ENCODE measurements at places on chromosomes 12 and 14. TPM values are rescaled to one million over a fixed set of nuclear protein-coding genes. Genes with fewer than 3 reads are reported as not detected.

GMPR2 gene
- total RNA-seq, result 59.3 TPM

CD63 gene
- 777 TPM for total RNA-seq

HOXC9 gene
- total RNA-seq, result 3.8 TPM

CCDC175 gene
- total RNA-seq, result not detected

CCDC177 gene
- total RNA-seq, result not detected

RAPGEF3 gene
- total RNA-seq, result 60.3 TPM

EFS gene
- total RNA-seq, result 18.0 TPM

HCAR2 gene
- 10.8 TPM for total RNA-seq

KRT7 gene
- 1,051 TPM for total RNA-seq

DNA sequence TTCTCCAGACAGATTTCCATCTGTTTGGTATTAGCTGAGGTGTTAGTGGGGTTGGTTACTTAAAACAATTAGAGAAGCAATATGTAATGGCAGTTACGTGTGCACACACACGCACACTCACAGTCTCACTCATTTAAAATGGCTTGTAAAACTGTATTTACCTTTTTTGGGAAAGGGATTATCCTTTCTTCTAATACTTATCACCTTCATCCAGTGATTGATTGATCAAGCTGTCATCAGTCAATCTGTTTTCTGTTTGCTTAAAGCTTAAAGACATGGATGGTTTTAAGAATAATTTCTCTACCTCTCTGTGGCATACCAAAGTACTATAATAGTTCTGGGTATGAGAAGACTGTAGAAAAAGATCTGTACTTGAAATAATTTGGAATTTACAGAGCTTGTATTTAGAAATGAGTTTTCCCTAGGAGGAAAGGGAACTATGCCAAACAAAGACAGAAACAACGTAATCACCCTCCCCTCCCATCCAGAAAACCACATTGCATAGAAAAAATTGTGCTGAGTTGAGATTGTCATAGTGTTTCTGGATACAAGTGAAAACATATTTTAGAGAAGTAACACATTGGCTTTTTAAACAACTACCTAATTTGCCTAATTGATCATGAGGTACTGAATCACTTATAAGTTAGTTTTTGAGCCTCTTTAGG is 455.8 kb downstream of the PCNX1 start:
- no peak for DNase-seq

DNA sequence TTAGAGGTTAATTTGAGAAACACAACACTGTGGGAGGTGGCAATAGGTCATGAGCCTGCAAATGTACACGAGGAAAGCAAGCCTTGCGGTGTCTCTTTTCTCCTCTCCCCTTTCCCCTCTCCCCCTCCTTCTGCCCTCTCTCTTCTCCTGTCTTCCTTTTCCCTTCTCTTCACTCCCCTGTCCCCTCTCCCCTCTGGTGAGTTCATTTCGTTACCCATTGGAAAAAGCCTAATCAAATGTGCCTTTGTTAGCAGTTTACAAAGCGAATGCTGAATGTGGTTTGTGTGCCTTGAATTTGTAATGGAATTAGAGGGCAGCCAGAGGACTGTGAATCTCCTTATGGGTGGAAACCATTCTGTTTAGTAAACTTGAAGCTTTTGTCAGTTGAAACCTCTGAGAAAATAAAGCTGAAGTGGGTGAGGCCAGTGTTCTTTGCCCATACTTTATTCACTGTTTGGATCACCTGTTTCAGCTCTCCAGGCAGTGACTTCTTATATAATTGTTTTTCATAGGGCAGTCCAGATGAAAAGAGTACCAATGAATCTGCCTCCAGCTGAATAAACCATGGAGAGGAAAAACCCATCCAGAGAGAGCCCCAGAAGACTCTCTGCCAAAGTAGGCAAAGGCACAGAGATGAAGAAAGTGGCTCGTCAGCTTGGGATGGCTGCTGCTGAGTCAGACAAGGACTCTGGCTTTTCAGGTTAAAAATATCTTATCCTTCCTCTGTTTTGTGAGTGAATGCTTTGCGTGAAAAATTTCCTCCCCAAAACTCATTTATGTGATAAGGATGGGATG is 7.3 kb downstream of the CIPC start:
- no peak for DNase-seq

GRCh38 chr12:45292486-45293195 is 76.7 kb downstream of the ANO6 start:
- DNase-seq, result peak; percentile 58

DNA sequence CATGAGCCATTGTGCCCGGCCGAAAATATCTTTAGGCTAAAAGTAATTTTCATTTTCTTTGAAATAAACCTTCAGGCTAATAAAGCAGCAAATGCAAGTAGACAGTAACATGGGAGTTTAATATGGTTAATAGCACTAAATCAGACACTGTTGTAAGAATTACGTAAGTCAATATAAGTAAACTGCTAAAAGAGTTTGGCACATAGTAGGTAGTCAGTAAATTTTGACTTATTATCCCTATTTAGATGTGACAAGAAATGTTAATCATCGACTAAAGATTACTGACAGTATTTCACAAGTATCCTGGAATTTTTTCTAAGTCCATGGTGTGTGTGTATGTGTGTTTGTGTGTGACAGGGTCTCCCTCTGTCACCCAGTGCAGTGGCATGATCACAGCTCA is 3.9 kb downstream of the PPP4R3A start:
- DNase-seq, result no peak

GRCh38 chr14:74508844-74509428 is 15.4 kb downstream of the ISCA2 start:
- no peak for DNase-seq

- DNase-seq, result no peak
Measured at GRCh38 chr12:102951841-102952240, 5.6 kb upstream of the ASCL1 start.

DNA sequence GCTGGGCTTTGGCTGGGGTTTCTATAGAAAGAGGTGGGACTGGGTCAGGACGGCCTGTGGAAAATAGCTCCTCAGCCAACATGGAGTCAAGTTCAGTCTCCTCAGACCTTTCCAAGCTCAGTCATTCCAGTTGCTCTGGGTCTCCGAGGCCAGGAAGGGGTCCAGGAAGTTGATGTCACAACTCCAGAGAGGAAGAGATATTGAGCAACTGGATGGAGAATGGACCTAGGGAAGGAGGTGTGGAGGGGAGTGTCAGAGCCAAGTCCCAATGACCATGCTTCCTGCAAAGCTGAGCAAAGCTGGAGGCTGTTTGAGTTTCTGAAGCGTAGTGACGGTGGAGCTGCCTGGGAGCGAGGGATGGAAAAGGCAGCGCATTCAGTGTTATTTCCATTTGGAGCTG is 86.1 kb downstream of the SLC24A4 start:
- DNase-seq, result no peak

DNA sequence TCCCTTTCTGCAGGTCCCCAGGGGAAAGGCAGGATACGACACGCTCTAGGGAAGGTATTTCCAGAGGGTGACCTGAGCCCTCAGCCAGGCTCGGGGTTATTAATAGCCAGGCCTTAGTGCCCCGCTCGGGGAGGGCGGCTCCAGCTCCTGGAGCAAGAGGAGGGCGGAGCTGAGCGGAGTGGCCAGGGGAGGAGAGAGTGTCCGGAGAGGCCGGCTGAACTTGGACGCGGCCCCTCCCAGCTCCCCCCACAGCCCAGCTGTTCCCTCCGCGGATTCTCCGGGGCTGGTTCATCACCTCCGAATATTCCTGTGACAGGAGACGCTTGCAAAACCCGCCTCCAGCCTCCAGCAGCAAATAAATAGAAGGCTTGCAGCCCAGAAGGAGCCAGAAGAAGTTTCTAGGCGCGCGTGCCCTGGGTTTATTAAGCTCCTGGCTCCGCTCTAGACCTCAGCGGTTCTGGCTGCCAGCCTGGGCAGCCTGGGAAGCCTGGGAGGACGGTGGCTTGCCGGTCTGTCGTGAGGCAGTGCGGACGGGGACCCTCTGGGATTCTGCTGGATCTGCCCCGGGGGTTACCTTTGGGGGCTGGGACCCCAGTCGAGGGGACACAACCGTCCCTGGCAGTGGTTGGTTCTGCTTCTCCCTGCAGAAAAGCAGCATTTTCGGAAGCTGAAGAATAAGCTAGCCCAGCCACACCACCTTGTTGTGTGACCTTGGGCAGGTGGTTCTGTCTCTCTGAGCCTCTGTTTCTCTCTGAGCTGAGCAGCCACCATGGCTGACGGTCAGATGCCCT is at the start of gene HSPB8:
Gene HSPB8, plus strand, starts transcription at position 388 of the 791 bp plus-strand sequence. Its CDS starts 382 bp downstream, at position 770.
- peak; percentile 78 for DNase-seq

DNA sequence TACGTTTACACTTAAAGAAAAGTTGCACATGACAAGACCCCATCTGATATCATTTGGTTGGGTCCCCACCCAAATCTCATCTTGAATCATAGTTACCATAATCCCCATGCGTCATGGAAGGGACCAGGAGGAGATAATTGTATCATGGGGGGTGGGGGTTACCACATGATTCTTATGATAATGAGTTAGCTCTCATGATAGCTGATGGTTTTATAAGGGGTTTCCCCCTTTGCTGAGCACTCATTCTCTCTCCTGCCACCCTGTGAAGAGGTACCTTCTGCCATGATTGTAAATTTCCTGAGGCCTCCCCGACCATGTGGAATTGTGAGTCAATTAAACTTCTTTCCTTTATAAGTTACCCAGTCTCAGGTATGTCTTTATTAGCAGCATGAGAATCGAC is 60.3 kb downstream of the PHLDA1 start:
- no peak for DNase-seq

GRCh38 chr14:23861666-23862065 is 91.9 kb upstream of the DHRS4 start:
- no peak for DNase-seq

DNA sequence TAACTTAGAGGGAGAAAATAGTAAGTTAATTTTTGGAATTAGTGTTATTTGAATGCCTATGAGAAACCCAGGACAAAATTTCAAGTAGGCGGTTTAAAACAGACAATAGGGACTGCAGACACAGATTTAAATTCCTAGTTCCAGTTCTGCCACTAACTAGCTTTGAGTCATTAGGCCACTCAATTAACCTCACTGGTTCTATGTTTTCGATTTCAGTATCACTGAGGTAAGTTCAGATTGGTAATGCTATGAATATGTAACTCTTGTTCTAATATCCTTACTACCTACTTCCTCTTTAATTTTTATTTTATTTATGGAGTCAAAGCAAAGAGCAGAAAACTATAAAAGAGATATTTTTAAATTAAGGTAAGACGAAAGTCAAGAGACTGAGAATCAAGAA is 52.6 kb downstream of the GALC start:
- DNase-seq, result no peak

DNA sequence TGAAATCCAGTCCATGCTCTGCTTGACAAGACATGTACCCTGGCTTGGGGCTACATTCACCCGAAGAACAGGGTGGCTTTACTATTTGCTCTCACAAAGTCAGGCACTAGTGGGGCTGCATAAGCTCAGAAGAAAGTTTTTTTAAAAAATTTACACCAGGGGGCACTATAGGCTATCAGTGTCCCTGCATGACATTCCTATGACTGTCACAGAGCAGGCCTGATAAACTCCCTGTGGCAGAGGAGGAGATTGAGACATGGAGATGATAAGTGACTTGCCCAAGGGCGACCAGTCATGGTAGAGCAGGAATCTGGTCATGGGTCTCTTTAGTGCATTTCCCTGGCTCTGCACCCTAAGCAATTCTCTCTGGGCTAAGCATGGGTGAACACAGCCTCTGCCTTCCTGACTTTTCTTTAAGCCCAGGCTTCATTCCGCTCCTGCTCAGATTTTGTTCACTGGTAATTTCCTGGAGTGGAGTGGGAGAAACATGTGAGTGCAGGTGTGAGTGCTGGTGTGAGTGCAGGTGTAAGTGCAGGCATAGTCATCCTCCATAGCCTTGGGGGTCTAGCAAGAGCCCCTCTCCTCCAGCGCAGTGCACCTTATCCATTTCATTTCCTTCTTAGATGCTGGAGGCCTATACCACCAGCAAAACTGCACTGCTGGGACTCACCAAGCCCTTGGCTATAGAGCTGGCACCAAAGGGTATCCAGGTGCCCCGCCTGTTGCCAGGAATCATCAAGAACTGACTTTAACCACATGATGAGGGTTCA is 91.6 kb downstream of the DHRS2 start:
- no peak for DNase-seq

- no peak for DNase-seq
Measured at GRCh38 chr12:67966560-67966959, 22.7 kb upstream of the IFNG-AS1 start.

- no peak for DNase-seq
Measured at GRCh38 chr12:70796989-70797388, 123.5 kb downstream of the PTPRR start.

- no peak for DNase-seq
Measured at GRCh38 chr12:103114296-103115055, 157.0 kb downstream of the ASCL1 start.

GRCh38 chr14:24162093-24162492 is 1.0 kb downstream of the IRF9 start:
- no peak for DNase-seq

DNA sequence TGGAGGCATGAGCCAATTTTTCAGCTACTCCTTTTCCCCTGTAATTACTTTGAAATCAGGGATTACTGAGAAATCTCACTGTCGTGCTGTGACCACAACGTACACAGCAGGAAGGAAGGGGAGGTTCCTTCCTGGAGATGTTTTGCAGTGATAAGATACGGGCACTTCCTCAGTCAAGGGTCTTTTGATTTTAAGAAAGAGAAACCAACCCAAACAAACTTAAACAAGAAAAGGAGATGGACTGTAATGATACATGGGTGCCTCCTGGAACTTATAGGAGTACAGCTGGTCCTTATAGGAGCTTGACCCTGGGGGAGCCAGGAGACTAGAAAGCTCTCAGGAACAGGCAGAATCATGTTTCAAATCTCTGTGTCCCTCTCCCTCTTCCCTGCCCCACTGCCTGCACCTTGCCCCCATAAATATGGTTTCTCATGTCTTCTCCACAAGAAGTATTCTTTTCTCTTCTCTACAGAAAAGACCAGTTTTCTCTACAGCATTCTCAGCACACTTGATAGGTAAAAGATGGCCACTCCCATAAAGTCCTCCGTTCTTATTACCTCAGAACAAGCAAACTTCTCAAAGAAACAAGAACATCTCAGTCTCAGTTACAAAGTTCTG is 281.1 kb upstream of the AMIGO2 start:
- no peak for DNase-seq

GRCh38 chr12:104536841-104537240 is 80.1 kb downstream of the CHST11 start:
- DNase-seq, result no peak

- no peak for DNase-seq
Measured at GRCh38 chr12:79168687-79169086, 304.1 kb downstream of the SYT1 start.

GRCh38 chr12:120839503-120839902 is 64.7 kb downstream of the SPPL3 start:
- DNase-seq, result no peak

DNA sequence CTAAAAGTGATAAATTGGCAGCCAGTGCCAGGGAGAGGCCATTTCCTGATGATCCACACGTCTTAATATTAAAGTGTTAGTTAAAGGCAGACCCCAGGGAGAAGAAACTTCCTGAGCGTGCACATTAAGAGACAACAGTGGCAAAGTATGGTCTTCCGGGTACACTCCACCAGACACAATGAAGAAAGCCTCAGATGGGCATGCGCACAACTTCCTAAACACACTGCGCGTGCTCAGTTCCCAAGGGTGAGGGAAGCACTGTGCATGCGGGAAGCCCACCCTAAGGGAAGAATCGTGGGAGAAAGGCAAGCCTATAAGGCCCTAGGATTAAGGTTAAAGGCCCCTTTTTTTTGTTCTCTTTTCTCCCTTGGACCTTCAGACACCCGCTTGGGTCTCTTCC is 140.7 kb upstream of the CDKN3 start:
- DNase-seq, result no peak

- DNase-seq, result no peak
Measured at GRCh38 chr12:94182986-94183707, 34.8 kb downstream of the PLXNC1 start.

All from breast epithelium (tissue), 4 donors.